ENCODE measurements at places on chromosomes 11 and 22. TPM values are rescaled to one million over a fixed set of nuclear protein-coding genes. Genes with fewer than 3 reads are reported as not detected.

GRCh38 chr11:88421530-88421929, 84.0 kb upstream of the CTSC start:
- peak; percentile 47 for DNase-seq

The IFT27 gene
- total RNA-seq = 16.0 TPM

- DNase-seq = no peak
Observed at GRCh38 chr11:122341477-122341876, 225.5 kb upstream of the BLID start.

DNA sequence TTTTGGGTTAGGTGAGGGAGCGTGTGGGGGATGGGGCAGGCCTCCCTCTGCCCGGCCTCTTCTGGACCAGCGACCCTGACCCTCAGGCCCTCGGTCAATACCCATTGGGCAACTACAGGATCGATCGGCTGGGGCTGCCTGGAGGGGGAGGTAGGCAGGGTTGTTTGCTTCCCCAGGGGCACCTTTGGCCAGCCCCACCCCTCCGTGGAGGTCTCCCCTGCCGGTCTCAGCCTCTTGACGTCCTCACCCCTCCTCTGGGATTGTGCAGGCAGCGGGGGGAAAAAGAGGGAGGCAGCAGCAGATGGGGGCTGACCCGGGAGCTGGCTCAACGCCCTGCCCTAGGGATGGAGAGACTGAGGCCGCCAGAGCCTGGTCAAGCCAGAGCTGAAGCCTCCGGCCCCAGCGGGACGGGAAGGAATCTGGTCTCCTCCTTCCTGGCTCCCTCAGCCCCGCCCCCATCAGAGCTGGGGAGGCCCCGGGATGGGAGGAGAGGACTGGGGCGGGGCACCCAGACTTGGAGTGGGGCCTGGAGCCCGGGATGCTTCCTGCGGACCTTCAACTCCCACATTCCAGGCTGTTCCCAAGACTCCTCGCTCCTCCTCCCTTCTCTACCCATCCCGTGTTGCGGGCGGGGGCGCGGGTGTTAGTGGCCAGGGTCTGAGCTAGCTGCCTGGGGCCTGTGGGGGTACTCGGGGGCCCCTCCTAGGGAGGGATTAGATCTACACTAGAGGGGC, 14.4 kb upstream of the CDC42EP1 start:
- peak; percentile 98 for DNase-seq

- DNase-seq = no peak
Observed at GRCh38 chr11:18310800-18311340, 11.1 kb downstream of the HPS5 start.

GRCh38 chr11:69642913-69643632, 2.1 kb downstream of the CCND1 start:
- peak; percentile 81 for DNase-seq

The SLC29A2 gene
- 0.64 TPM for total RNA-seq

GRCh38 chr11:74926304-74927030, 22.4 kb downstream of the XRRA1 start:
- DNase-seq = peak; percentile 75

The NUP160 gene
- 29.8 TPM for total RNA-seq

DNA sequence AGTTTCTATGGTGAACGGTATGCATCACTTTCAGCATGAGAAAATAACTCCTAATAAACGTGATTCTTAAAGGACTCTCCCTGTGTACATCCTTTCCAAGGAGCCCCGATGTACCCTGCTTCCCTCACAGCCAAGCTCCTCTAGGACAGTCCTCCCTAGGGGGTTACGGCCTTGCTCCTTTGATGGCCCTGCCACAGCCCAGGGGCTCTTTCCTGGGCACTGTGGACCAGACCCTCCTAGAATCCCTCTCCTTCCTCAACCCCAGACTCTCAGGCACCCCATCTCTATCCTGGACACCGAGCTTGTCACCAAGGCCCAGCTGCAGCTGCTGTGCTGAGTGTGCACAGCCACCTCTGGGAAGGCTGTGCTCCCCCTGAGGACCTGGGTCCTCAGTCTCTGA, 3.9 kb upstream of the SAMM50 start:
- DNase-seq = no peak

DNA sequence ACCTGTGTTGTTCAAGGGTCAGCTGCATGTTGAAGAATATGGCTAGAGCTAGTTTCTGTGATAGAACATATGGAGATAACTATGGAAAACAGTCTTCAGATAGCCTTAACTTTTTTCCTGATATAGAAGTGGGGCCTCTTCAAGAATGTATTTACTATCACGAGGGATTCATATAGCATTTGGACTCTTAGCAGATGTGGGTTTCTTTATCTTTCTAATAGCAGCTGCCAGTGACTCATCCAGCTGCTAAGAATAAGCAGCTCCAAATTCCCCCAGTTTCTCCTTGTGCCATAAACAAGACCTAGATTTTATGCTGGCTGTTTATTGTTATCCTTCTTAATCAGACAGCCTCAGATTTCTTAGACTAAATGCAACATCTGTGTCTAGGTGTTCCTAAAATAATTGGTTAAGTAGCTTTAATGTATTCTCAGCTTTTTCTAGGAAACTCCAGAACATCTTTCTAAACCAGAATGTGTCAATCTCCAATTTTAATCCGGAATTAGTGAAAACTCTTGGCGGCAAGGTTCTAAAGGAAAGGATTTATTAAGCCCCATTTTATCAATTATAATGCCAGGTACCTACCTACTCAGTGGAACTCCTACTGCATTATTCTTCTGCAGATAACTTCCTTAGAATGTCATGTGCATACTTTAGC, 119.8 kb downstream of the CSTPP1 start:
- DNase-seq = peak; percentile 96

- no peak for DNase-seq
Observed at GRCh38 chr11:97888641-97889040, 1132.1 kb upstream of the CNTN5 start.

DNA sequence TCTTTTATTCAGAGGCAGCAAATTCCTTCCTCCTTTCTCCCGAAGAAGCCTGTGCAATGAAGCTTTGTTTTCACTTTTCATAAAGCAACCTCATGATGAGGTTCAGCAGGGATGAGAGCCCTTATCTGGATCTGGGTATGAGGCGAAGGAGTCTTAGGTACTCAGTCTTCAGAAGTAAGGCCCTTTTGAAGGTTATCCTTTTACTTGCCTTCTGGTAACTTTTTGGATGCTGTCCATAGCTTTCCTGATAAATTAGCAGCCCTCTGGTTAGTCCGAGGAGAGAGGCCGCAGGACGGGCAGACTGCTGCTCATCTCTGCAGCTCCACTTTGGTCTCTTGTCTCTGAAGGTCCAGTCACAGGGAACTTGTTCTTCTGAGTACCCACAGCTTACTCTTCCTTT, 1.1 kb downstream of the TRIM22 start:
- peak; percentile 65 for DNase-seq

The LMNTD2 gene
- total RNA-seq = 2.2 TPM

DNA sequence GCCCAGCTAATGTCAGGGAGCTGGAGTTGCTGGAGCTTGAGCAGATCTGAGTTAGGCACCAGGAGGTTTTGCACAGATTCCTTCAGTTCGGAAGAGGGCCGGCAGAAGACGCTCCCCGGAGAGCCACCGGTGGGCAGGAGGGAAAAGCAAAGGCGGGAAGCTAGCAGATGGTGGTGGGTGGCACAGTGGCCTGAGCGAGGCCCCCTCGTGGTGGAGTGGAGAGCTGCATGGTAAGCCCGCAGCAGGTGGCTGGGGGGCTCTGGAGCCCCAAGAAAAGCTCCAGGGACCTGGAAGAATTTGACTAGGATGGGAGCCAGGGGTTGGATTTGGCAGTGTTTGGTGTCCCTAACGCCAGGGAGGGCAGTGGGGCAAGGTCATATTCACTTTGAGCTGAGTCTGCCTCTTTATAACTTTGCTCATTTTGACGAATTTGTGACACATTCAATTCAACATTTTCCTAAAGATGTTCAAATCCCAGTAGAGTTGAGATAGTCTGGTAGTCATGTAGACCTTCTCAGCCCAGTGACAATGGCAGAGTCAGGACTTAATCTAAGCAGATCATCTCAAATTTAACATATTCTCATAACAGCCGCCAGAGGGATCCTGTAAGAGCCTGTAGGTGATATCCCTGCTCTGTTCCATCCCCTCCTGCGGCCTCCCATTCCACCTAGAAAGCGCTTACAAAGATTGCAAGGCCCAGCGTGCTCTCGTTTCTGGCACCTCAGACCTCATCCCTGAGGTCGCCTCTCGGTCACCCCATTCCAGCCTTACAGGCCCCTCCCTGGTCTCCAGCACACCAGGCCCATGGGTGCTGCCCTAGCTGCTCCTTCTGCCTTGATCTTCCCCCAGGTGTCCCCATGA, 57.9 kb downstream of the TRIM29 start:
- DNase-seq = no peak

DNA sequence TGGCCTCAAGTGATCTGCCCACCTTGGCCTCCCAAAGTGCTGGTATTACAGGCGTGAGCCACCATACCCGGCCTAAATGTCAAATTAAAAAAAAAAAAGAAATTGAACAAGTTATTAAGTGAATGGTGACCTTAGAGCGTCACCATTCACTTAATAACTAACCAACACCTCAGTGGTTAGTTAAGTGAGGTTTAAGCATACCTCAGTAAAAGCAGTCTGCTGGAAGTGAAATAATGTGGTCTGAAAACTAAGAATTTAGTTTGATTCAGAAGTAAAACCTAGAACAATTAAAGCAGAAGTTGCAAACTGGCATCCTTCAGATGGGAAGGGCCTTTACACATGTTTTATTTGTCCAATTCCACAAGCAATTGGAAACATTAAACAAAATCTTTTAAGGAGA, 71.5 kb downstream of the FCHSD2 start:
- DNase-seq = no peak

DNA sequence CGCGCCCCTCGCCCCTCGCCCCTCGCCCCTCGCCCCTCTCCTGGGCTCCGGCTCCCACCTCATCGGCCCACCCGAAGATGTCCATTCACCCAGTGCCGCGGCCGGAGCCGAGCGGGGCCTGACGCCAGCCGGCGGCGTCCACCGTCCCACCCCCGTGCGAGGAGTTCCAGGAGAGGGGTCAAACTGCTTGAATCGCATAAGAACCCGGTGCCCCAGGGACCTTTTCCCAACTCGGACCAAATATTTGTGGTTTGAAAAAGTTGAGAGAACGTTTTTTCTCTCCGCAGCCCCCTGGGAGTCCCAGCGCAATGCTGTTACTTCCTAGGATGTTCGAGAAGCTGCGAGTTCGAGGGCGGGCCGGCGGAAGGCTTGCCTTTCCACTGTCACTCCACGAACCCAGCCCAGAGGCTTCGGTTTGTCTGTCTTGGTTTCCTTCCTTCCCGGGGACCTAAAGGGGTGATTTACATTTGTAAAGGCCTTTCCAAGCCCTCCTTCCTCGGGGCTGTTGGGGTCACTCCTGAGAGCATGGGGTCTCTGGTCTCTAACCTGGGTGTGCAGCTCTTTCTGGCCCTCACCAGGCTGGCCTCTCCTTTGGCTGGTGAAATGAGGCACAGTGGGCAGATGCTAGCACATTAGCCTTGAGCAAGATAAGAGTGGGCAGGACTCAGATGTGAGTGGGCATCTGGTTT, 38.0 kb downstream of the ETS1 start:
- peak; percentile 60 for DNase-seq

The APOBEC3A gene
- total RNA-seq = not detected

- no peak for DNase-seq
Observed at GRCh38 chr11:133263332-133263731, 269.0 kb downstream of the OPCML start.

- no peak for DNase-seq
Observed at GRCh38 chr22:23411739-23412138, 168.4 kb downstream of the IGLL1 start.

GRCh38 chr11:118789501-118790356, 1.2 kb downstream of the DDX6 start:
- DNase-seq = peak; percentile 46

DNA sequence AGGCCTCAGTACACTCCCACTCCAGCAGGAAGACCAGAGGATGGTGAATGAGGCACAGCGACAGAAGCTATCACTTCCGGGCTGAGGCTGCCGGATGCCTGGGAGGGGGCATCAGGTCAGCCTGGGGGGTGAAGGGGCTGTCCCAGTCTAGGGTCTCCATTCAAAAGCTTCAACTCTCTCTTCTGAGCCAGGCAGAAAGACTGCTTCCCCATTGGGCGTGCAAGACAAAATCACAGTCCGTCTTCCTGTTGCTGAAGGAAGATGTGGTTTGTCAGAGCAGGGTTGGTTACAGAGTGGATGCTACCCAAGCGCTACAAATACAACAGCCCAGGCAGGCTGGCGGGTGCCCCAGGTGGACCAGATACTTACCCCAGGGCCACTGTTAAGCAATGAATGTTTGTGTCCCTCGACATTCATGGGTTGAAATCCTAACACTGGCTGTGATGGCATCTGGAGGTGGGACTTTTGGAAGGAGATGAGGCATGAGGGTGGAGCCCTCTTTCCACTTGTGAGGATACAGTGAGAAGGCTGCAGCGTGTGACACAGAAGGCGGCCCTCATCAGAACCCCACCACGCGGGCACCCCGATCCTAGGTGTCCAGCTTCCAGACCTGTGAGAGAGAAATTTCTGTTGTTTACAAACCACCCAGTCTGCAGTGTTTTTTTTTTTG, 12.0 kb downstream of the UPK3A start:
- no peak for DNase-seq

DNA sequence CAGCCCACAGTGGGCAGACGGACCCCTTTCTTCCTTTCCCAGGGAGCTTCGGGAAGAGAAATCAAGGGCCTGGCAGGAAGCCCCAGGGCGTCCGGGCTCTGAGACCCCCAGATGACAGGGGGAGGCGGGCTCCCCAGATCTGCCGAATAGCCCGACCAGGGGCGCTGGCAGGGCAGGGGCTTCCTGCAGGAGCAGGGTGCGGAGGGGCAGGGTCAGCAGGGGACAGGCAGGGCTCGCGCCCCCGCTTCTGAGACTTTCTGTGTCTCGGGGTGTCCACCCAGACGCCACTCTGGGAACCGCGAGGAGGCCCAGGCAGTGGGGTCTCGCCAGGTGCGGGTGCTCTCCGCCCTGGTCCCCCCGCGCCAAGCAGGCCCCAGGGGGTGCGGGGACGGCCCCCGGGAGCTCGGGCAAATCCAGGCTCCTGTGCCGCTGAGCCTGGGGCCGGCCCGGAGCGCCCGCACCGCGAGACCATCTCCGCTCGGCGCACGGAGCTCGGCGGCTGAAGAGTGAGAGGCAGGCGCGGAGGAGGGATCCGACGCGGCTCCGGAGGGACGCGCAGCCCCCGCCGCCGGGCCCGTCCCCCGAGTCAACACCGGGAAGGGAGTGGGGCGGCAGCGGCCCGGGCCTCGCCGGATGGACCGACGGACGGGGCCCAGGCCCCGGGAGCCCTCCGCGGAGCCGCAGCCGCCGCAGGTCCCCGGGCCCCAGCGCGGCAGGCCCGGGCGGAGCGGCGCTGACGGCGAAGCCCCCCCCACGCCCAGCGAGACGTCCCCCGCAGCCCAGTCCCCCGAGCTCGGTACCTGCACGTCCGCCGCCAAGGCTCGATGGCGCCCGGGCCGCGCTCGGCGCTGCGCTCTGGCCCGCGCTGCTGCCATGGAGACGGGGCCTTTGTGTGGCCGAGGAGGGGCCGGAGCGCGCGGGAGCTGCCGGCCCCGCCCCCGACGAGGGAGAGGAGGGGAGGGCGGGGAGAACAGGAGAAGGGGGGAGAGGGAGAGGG, at the start of gene PLXNB2:
Gene PLXNB2, minus strand, starts transcription at position 894 of the 997 bp plus-strand sequence. CDS start 17,062 bp downstream, outside the sequence.
- peak; percentile 81 for DNase-seq
